Activated T-cell treated with anti-CD3 and anti-CD28 coated beads for 48 hours (primary cell): ENCODE measurements at places on chromosomes 1 and 21.
A peak's percentile ranks its signal among the peaks of the same experiment; 100 is the strongest.

- no peak for DNase-seq
Measured at GRCh38 chr21:44480200-44481053, 25.1 kb downstream of the LRRC3 start.

GRCh38 chr1:69671363-69672010, 103.8 kb downstream of the LRRC7 start:
- no peak for DNase-seq

GRCh38 chr1:45385302-45385701, 45.1 kb upstream of the MUTYH start:
- no peak for DNase-seq

GRCh38 chr1:10835822-10836421, 39.5 kb upstream of the CASZ1 start:
- no peak for DNase-seq

GRCh38 chr1:192086644-192087043, 71.6 kb upstream of the RGS18 start:
- no peak for DNase-seq

DNA sequence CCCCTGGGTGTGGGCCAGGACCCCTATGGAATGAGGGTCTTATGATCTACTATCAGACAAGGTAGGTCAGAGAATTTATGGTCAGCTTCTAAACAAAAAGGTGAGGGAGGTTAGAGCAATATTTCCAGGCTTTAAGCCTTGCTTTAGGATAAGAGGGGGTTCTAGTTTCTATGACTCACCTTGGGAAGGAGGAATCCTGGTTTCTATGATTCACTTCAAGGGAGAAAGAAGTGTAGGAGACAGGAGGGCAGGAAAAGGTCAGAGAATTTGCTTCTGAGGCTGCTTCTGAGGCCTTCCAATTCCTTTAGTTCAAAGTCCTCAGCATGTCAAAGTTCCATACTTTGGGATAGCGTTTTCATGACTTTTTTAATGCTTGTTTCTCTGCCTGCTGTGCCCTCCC, 35.2 kb downstream of the RGL1 start:
- DNase-seq = no peak

DNA sequence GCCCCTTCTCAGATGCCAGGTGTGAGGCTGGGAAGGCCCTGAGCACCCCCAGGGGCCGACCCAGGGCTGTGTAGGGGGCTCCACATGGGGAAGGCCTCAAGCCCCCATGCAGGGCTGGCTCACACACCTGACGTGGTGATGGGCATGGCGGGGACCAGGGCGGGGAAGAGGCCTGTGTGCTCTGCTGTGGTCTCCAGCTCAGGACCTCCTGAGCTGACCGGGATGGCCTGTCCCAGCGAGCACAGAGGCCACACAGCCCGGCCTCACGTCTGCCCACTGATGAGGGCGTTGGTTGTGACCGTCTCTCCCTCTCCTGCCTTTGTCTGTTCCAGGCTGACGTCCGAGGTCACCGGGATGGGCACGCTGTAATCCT, 40.2 kb upstream of the COL6A1 start:
- DNase-seq = no peak

DNA sequence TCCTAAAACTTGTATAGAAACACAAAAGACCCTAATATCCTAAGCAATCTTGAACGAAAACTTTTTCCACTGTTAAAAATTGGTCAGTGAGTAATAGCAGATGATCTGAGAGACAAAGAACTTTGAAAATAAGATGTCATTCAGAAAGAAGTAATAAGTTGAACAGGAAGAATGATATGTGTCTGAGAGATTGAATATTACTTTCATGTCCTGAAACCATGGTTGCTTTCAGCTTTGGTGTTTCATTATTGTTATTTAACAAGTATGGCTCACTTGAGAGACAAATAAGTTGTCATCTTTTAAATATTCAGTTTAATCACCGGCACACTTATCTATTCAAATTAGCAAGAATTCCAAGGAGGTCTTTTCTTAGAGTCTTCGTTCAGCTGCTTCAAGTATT, 11.4 kb downstream of the PRKACB start:
- no peak for DNase-seq

DNA sequence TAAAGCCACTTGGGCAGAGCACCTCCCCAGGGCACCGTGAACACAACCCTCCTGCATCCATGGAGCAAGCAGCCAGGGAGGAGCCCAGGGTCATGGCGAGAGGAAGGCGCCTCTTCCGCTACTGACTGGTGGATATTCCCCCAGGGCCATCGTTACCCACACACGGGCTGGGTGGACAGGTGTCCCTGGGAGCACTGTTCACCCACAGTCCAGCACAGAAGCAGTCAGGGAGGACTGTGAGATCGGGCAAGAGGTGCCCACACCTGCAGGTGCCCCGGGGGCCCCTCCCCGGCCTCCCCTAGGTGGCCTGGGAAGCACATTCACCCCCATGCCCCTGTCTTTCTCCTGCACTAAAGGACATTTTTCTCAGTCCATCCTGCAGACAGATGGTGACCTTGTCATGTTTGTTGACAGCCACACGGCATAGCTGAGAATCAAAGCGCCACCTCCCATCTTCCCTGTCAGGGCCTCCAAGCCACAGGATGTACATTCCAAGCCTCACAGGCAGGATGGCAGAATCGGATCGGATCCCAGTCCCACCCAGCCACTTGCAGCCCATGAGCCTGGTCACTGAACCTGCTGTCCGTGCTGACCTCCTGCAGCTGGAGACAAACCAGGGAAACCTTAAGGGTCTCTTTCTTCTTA, 160.2 kb downstream of the PRDM16 start:
- no peak for DNase-seq

- peak; percentile 92 for DNase-seq
Measured at GRCh38 chr1:186375152-186375928, at the start of the genes ODR4 and TPR. Gene ODR4, plus strand, starts transcription at chr1:186375838. Its CDS starts 3,948 bp downstream, at chr1:186379786. Gene TPR, minus strand, starts transcription at chr1:186375253. Its CDS starts 225 bp downstream, at chr1:186375028.

- no peak for DNase-seq
Measured at GRCh38 chr1:109788695-109789521, 25.2 kb upstream of the EPS8L3 start.

DNA sequence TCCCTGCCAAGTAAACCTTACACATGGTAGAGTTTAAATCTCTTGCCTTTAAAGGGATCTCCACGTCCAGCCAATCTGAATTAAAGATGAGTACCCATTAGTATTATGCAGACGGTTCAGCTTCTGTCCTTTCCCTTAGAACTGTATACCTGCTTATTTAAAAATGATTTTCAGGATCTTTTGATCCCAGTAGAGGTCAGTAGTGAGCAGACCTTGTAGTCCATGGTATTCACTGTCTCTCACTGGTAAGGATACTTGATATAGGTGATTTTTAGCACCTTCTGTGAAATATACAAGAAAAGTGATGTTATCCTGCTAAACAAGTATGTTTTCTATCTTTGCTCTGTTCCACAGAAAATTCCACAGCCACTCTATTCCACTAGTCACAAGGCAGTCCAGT, 1211.6 kb upstream of the ADGRL4 start:
- DNase-seq = no peak

DNA sequence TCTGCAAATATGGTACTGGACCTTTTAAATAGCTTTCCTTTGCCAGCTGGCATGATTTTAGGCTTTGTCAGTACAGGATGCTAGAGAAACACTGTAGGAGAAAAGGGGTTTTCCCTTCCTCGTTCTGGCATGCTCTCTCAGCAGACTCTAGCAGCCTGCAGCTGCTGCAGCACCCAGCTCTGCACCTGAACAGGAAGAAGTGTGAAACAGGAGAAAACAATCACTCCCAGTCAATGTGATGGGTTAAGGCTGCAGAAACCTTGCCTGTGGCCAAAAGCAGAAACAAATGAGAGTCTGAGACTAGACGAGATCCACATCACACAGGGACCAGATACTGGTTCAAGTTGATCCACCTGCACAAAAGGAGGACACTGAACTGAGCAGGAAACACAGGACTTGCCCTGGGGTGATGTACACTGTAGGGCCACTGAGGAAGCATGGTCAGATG, 21.2 kb downstream of the OVGP1 start:
- peak; percentile 17 for DNase-seq

- no peak for DNase-seq
Measured at GRCh38 chr1:48547561-48548220, 75.7 kb upstream of the SPATA6 start.

DNA sequence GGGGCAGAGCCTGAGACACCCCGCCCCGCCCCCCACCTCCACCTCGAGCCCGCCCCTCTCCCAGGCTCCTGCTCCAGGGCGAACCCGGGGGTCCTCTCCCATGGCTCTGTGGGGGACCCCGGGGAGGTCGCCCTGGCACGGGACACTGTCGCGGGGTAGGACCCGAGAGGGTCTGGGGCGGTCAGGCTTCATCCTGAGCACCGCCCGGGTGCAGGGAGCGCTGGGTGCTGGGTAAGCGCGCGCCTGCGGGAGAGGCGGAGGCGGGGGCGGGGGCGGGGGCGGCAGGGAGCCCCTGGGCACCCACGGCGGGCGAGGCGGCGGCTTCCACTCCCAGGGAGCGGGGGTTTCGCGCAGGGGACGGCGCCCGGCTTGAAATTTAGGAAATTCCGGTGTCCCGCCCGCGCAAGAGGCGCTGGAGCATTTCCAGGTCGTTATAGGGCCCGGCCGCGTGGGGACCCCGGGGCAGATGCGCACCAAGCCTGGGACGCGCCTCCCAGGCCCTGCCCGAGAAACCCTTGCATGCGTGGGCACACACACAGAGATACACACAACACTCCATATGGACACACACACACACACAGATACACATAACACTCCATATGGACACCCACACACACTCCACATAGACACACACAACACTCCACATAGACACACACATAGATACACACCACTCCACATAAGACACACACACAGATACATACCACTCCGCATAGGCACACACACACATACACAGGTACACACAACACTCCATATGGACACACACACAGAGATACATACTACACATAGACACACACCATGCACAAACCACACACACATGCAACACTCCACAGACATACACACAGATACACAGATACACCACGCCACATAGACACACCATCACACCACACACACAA, 48.7 kb upstream of the SLC19A1 start:
- DNase-seq = peak; percentile 59

DNA sequence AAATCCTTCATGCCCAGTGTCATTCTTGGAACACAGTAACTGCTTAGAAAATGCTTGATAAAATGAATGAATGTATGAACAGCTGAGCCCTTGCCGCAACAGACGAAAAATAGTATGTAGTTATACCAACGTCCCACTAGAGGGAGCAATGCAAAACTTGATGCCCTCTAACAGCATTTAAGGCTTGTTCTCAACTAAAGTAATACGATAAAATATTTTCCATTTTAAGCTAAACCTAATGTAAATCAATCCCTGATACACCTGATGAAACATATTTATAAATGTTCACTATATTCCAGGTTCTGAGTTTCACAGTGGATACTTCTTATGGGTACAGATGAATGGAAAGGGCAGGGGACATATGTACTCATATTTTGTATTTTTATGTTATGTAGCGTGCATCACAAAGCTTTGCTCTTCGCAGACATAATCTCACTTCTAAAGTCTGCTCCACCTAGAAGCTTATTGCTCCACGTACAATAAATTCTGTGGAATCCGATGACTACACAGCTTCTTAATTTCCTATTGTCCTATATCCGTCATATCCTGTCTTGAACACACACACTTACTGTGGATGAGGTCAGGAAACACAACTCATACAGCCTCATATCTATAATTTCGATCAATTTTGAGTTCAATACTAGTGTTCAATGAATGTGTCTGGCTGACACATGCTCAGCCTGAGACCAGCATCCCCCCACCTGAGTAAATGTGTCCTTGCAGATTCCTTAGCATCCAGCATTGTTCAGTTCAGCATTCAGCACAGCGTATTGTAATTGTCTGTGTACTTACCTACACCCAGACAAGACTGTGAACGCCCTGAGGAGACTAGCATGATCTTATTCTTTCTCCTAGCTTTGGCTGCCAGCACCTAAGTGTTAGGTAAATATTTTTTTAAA, 4.4 kb upstream of the UTP25 start:
- DNase-seq = no peak

GRCh38 chr1:42085596-42085995, 67.6 kb upstream of the GUCA2B start:
- DNase-seq = no peak
